GM12892 (cell line): ENCODE measurements at places on chromosomes 2 and 18.

GRCh38 chr18:53984021-53984420, 240.4 kb downstream of the MBD2 start:
- no peak for DNase-seq

DNA sequence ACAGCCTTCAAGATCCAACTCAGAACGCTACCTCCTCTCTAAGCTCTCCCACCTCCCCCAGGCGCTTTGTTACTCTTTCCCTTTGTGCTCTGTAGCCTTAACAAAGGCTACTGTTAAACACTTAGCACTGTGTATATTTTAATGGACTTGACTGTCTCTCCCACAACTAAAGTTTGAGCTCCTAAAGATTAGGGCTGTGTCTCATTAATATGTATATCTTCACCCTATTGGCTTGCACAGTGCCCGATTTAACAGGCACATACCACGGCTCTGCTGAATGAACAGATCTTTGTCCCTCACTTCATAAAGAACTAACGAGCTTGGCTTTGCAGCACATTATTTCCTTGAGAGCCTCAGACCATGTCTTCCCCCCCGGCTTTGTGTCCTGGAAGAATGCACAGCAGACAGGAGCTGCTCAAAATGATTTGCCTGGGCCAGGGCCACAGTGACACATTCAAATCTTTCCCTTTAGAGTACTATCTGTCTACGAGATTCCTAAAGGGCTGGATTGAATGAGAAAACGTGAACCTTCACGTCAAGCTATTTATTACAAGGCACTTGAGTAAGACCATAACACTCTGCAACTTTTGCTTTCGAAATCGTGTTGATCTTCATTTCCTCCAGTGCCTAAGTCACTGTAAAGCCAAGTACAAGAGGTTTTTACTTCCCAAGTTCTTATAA, 22.1 kb downstream of the ABHD3 start:
- DNase-seq: no peak

DNA sequence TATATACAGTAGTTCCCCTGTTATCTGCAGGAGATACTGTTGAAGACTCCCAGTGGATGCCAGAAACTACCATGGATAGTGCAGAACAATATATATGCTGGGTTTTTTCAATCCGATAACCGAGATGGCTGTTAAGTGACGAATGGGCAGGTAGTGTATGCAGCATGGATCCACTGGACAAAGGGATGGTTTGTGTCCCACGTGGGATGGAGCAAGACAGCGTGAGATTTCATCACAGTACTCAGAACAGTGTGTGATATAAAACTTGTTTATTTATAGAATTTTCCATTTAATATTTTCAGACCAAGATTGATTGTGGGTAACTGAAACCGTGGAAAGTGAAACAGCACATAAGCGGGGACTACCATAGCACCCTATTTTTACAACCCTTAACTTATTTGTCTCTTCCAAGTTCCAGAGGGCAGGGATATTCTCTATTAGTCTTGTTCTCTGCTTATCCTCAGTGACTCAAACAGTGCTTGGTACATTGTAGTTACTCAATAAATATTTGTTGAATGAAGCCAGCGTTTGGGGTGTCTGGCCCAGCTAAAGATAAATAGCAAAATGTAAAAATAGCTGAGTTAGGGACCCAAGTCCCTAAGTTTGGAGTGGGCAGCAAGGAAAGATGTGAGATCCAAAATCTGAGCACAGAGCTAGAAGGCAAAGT, 50.0 kb downstream of the RHBDD1 start:
- no peak for DNase-seq

DNA sequence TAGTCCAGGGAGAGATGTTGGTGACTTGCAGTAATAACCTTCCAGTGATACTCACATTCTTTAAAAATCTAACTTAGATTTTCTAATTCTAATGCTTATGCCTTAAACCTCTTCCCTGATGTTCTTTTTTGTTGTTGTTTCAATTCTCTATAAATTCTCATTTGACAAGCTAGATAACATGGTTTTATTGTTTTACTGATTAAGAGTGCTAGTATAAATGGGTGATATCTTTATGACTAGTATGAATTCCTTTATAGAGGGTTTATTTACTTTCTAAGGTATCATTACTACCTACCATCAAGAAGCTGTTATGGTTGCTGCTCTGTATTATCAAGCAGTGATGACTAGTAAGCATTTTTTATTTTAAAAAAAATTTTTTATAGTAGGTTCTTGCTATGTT, 35.0 kb downstream of the ACVR2A start:
- no peak for DNase-seq

DNA sequence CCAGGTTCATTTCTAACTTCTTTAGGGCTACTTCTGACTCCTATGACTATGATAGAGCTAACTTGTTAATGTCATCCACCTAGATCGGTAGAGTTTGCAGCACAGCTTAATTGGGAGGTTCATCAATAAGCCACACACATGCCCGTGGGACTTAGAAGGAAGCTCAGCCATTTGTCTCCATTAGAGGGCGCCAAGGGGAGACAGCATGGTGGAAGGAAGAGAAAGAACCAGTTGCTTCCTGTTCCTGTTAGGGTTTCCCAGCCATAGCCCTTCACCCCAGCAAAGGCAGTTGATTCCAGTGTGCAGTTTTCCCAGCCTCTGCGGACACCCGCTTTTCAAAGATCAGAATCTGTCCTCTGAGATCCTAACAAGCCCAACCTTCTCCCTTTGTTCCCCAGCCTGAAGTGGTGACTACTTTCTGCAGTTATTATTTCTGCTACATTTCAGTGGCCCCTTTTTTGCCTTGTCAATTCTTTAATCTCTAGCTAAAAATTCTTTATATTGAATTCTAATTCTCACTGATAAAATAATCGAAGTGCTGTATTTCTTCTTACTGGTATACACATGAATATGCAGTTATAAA, 30.3 kb downstream of the MAIP1 start:
- no peak for DNase-seq
